Upper lobe of right lung (tissue), 1 donor: ENCODE measurements at places on chromosomes 6 and 20.
A peak's percentile ranks its signal among the peaks of the same experiment; 100 is the strongest.

- H3K4me3 ChIP-seq: no peak overlapping the region
- H3K27me3 ChIP-seq: no peaks in the 10 kb centered on the region
- no peak for DNase-seq
- H3K36me3 ChIP-seq: no peaks in the 10 kb centered on the region
- no peak overlapping the region for H3K27ac ChIP-seq
- peaks cover 5% of the 10 kb centered on the region for H3K4me1 ChIP-seq
Observed at GRCh38 chr6:4924661-4925271, 79.1 kb downstream of the RPP40 start.

DNA sequence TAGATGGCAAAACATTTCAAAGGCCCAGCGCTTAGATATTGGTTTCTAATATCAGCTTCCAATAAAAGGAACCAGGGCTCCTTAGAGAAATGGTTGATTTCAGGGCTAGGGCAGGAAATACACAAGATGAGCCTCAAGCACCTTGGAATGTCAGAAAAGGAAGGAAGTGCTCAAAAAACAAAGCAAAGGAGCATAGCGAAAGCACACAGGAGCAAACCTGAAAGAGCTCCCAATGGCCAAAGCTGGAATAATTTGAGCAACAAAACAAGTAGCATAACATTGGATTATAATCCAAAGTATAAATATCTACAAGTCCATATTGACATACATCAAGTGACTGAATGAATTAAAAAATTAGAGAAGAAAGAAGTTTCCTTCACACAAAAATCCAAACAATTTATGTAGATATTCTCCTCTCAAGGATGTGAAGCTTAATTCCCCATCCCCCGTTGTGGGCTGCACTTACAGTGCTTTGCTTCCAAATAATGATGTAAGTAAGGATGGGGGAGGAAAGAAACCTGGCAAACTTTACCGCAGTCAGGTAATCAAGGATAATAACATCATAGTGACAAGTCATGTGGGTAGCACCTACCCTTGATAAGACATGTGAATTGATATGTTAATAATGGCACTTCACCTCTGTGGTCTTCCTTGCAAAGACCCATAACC is 132.9 kb upstream of the DST start:
- H3K4me3 ChIP-seq: no peak overlapping the region
- no peak for DNase-seq
- no peaks in the 10 kb centered on the region for H3K27me3 ChIP-seq
- no peaks in the 10 kb centered on the region for H3K36me3 ChIP-seq
- no peak overlapping the region for H3K27ac ChIP-seq
- peaks cover 4% of the 10 kb centered on the region for H3K4me1 ChIP-seq

- H3K4me3 ChIP-seq: no peak overlapping the region
- H3K27ac ChIP-seq: peak overlapping the region; percentile 6
- no peaks in the 10 kb centered on the region for H3K4me1 ChIP-seq
- H3K27me3 ChIP-seq: no peaks in the 10 kb centered on the region
- H3K36me3 ChIP-seq: no peaks in the 10 kb centered on the region
Observed at GRCh38 chr6:164085091-164086075, 670.9 kb downstream of the QKI start.

DNA sequence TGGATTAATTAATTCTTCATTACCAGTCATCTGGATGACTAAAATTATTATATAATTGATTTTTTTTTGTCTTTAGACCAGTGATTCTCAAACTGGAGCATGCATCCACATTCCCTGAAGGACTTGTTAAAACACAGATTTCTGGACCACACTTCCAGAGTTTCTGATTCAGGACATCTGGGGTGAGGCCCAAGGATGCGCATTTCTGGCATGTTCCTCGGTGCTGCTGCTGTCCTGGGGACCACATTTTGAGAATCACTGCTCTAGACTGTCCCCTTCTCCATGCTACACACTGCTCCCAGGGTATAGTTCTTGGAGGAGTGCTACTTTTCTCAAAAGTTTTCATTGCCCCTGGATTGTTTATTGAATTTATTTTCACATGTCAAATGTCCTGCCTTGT is 145.0 kb downstream of the RNF144B start:
- H3K27ac ChIP-seq: no peak overlapping the region
- H3K27me3 ChIP-seq: no peaks in the 10 kb centered on the region
- H3K36me3 ChIP-seq: no peaks in the 10 kb centered on the region
- H3K4me3 ChIP-seq: no peak overlapping the region
- DNase-seq: no peak
